ENCODE measurements at places on chromosomes 5 and 9.
A peak's percentile ranks its signal among the peaks of the same experiment; 100 is the strongest.

- DNase-seq = no peak
Observed at GRCh38 chr5:116681334-116682013, 106.9 kb upstream of the SEMA6A start.

GRCh38 chr5:141039061-141039460, 12.1 kb upstream of the PCDHB1 start:
- no peak for DNase-seq

DNA sequence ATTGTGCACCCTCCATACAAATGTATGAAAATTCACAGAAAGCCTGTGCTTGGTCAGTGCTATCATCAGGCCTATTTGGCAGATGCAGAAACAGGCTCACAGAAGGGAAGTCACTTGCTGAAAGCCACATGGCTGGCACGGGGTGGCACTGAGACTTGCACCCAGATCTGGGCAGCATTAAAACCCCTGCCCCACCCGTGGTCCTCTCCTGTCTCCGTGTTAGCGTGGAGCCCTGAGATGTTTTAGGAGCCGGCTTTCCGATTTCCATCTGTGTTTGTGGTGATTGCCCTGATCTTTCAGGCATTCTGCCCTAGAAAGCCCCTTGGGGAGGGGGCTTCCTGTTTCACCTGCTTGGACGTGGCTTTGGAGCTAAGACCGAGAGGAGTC, 102.2 kb upstream of the IER5L start:
- no peak for DNase-seq

DNA sequence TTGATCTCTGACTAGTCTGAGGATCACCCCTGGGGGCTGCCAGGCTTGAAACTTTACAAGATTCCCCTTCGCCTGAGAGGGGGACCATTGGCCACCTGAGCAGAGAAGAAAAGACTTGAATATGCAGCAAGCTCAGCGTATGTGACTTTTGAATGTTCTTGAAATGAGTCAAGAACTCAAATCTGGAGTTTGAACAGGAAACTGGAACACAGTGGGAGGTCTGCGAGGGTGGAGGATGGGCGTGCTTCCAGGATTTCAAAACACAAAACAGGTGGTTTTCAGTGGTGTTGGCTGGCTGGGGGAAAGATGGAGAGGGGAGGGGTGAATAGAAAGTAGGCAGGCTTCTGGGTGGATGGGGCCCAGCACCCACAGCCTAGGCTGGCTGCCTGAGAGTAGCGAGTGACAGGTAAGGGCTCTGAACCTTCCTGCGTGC, 40.6 kb downstream of the TMEM174 start:
- DNase-seq = peak; percentile 35

DNA sequence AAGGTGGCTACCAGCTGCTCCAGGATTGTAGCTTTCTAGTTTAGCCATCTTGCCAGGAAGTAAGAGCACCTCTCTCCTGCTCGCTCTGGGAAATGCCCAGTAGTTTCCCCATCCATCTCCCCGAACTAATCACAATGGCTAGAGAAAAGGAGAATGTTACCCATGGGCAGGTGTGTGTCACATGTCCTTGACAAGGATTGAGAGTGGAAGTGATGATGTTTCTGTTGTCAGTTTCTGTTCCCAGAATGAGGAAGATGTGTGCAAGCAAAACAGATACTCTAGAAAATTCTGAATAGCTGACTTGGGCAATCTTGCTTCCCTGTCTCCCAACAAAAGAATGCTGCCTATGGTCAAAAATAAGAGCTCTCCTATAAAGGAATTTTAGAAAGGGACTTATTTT, 429.5 kb downstream of the EBF1 start:
- DNase-seq = no peak

DNA sequence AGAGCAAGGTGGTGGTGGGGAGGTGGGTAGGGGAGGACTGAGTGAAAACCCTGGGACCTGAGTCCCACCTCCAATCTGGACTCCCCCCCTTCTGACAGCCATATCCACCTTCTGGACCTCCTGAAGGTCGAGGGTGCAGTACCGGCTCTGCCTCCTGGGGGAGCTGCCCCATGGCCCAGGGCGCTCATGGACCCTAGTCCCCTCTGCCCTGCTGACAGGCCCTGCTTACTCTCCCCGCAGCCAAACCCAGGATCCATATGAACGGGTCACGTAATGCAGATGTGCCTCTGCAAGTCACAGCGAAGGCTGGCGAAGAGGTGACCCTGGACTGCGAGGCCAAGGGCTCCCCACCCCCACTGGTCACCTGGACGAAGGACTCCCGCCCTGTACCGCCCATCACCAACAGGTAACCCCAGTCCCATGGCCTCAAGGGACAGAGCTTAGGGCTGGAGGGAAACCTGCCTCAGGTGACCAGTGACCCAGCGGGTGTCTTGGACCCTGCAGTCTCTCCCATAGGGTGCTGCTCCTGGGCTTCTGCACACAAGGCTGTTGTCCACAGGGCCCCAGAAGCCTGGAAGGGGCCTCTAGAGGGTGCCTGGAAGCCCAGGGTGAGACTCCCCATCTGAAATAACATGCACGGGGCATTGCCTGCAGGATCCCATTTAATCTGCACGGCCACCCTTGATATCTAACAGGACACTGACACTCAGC, 61.7 kb downstream of the HMCN2 start:
- no peak for DNase-seq
